ENCODE measurements at places on chromosomes 7 and 10.

- no peak for DNase-seq
Observed at GRCh38 chr10:88670497-88670896, 6.3 kb downstream of the LIPF start.

GRCh38 chr7:1254281-1255079 is 21.8 kb downstream of the UNCX start:
- DNase-seq: no peak

- DNase-seq: no peak
Observed at GRCh38 chr10:115278294-115278693, 185.1 kb downstream of the ATRNL1 start.

DNA sequence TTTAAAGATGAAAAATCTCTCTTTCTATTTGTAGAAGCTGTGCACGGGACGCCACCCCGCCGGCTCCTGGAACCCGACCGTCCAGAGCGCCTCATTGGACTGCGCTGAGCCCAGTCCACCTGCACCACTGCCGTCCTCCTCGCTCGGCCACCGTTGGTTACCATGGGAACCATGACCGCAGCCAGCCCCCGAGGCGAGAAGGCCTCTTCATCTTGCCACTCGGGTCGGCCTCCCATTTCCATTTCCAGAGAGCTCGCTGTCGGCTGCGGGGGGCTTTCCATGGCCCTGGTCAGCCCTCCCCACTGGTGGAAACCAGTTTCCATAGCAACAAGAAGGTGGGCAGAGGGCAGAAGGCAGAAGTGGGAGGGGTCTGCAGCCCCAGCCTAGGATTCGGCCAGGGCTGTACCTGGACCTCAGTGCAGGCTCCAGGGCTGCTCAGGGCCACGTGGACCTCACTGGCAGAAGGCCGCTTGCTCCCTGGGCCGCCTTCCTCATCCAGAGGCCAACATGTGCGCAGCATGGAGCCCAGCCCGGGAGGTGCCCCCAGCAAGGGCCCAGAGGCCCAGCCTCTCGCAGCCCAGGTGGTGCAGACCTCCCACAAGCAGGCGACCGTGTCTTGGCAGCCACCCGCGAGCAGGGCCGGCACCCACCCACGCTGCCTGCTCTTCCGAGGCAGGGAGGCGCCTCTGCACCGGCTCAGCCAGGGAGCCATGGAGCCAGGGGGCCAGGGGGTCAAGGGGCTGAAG is 283.5 kb upstream of the PPP2R2D start:
- DNase-seq: no peak

DNA sequence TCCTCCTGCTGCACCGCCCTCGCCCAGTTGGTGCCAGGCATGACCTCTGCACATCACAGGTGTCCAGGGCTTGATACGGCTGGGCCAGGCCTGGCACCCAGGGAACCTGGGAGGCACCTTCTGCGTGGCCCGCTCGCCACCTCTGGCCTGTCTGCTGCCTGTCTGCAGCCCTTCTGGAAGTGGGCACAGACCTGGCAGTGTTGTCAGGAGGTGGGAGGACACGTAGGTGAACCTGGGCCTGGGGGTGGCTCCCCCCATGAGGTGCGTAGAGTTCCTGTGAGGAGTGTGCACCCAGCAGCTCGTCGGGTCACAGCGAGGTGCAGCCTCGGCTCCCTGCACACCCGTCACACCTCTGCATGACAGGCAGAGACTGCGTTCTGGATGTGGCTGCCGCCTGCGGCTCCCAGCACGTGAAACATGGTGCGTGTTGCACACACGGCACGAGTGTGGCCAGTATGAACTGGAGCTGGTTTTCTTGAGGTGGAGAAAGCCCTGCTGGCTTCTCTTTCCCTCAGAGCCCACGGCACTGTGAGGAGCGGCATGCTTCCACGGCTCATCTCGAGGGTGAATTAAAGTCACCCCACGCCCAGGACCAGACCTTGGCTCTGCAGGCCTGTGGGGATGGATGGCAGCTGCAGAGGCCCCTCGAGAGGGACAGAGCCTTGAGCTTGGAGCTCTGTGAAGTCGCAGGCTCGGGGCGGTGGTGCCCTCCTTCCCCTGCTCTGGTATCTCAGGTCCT is 24.8 kb downstream of the INPP5A start:
- no peak for DNase-seq

- DNase-seq: no peak
Observed at GRCh38 chr7:17690030-17690429, 250.3 kb downstream of the SNX13 start.

GRCh38 chr10:45418849-45419675 is 45.0 kb downstream of the ALOX5 start:
- DNase-seq: peak; percentile 71

DNA sequence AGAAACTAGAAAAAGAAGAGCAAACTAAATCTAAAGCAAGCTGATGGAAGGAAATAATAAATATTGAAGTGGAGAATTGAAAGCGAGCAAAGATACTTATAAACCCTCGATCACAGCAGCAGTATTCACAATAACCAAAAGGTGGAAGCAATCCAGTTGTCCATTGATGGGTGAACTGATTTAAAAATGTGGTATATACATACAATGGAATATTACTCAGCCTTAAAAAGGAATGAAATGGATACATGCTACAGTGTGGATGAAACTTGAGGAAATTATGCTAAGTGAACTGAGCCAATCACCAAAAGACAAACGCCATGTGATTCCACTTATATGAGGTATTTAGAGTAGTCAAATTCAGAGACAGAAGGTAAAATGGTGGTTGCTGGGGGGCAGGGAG is 17.5 kb downstream of the ZCCHC24 start:
- DNase-seq: no peak

DNA sequence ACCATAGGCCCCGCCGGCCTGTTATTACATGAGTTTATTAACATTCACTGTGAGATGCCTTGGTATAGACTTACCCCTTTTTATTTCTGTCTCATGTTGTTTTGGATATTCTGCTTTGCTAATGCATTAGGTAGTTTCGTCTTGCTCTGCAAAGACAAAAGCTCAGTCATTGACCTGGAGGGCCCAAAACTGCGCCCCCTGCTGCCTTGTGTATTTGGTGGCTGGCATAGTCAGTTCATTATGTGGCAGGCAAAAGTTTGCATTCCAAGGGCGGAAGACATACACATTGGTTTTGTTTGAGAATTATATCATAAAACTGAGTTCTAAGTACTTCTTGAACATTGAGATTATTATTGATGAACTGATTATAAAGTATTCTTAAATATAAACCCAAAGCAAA is 372.5 kb downstream of the SDK1 start:
- no peak for DNase-seq

- no peak for DNase-seq
Observed at GRCh38 chr10:49299816-49300139, 808 bp downstream of the C10orf71 start.

- DNase-seq: no peak
Observed at GRCh38 chr7:68697796-68698280, 900.4 kb upstream of the AUTS2 start.

DNA sequence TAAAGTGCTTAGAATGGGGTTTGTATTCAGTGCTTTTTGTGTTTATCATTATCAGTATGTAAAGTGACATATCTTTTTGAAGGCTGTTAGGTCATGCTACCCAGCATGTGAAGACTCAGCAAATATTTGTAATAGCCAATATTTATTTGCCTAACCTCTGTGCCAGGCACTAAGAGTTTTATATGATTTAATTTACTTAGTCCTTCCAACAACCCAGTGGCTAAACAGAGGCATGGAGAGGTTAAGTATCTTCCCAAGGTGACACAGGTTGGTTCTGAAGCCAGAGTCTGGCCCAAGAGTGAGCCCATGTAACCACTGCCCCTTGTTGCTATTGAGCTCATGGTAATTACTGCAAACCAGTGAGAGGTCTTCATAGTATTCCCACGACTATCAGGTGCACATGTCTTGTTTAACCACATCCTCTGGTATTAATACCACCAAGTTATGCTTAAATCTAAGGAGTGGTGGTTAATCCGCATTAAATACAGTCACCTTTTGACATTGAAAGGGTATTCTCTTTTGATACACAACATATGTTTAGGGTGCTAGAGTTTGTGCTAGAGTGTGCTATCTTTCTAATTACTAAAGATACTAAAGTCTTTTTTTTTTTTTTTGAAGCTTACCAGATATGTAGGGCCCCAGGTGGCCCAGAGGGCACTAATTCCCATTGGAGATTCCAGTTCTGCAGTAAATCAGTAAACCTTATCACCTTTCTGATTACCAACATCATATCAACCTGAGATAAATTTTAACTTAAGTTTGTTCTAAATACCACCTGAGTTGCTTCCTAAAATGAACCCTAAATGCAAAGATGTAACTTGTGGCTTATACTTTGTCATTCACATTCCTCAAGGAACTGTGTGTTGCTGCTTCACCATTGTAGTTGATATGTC is 2.9 kb downstream of the ADD3 start:
- no peak for DNase-seq

DNA sequence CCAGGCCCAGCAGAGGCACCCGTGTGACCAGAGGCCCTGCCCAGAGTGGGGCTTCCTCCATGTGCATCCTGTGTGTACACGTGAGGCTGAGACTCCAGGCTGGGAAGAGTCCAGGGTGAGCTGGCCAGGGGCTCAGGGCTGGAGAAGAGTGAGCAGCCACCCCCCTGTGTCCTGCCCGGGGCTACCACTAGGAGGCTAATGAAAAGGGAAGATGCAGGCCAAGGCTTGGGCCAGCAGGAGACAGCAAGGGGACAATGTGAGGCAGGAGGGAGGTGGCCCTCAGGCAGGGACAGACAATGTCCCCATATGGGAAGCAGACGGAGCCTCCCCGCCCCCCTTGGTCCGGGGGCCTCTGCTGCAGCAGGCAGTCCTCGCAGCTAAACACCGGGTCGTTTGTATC is 102.0 kb downstream of the HIF1AN start:
- DNase-seq: no peak

- DNase-seq: no peak
Observed at GRCh38 chr7:129466796-129467195, 32.6 kb downstream of the STRIP2 start.

- DNase-seq: no peak
Observed at GRCh38 chr10:31000071-31000782, 31.4 kb downstream of the ZNF438 start.

DNA sequence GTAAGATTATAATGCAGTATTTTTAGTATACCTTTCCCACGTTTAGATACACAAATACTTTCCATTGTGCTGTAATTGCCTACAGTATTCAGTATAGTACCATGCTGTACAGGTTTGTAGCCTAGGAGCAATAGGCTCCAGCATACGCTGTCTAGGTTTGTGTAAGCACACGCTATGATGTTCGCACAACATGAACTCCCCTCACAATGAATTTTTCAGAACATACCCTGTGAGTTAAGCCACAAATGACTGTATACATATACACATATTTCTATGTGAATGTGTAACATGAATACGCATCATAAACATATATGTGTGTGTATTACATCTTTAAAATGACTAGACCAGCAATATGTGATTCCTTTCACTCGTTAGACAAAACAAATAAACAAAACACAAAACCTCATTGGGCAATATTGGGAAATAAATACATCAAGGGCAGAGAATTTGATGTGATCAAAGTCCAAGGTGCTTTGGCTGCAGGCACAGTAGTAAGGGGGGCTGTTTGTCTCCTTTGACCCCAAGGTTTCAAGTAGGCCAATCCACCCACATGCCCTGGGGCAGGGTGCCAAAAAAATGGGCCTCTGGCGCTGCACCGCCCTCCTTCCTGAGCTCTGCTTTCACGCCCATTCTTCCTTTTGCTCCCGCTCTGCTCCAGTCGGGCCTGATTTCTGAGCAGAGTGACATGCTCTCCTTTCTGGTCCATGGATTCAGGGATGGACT is 33.9 kb downstream of the CHN2 start:
- DNase-seq: no peak

DNA sequence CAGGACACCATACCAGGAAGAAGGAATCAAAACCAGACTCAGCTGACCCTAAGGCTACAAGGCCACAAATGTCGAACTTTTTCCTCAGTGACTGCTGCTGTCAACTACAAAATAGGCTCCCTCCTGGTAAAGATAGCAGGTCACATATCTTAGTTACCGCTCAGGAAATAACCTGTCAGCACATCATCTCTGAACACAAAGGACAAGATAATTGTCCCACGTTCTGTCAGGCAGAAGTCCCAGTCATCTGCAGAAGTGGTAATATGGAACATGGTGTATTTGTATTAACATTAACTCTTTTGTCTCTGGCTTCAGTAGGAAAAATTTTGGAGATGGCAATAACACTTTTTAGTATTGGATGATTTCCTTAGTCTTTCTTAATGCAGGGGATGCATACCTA is 630.2 kb upstream of the LRRTM3 start:
- DNase-seq: no peak

- no peak for DNase-seq
Observed at GRCh38 chr7:141550386-141551093, 670 bp upstream of the AGK start.

DNA sequence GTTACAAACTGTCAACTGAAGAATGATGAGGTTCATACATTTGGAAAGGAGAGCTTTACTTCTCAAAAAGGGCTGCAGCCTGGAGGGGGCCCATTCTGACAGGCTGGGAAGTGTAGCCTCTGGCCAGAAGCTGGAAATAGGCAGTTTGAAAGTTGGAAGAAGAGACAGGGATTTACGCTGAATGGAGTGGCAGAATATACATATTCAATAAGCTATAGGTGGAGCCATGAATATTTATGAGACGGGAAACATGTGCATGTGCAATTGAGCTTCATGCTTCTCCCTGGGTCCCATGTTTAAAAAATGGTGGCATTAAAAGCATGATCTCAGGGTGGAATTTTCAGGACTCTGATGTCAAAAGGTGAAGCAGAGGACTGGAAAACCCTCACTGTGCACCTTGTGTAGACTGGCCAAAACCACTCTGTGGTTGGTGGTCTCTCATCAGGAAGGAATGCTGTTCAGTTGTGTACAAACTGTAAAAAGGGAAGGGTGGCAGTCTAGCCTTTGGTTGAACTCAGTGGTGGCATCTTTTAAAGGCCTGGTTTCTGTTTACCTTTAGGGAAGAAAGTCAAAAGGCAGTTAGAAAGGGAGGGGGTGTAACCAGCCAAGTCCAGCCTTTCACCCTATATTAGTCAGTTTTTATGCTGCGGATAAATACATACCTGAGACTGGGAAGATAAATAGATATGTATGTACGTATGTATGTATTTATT is 7.2 kb upstream of the ACTR3B start:
- no peak for DNase-seq

DNA sequence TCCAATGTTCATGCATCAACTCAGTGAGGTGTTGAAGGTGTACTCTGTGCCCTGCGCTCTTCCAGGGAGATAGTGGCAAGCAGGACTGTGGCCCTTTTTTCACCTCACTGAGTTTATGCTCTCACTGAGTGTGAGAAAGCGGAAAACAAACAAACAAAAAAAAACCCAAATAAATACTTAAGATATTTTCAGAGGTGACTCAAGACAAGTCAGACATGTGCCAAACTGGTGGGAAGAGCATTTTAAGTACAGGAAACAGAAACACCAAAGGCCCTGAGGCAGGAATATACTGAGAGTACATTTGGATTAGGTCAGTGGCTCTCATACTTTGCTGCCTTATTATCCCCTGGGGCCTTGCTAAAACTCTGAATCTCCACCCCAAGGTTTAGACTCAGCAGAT is 111.9 kb upstream of the IGFBP3 start:
- DNase-seq: no peak

GRCh38 chr7:2641406-2642393 is 9.9 kb downstream of the TTYH3 start:
- no peak for DNase-seq

GRCh38 chr7:137165786-137166185 is 177.7 kb downstream of the PTN start:
- no peak for DNase-seq

- no peak for DNase-seq
Observed at GRCh38 chr10:97861097-97861750, 11.6 kb downstream of the GOLGA7B start.

- DNase-seq: no peak
Observed at GRCh38 chr7:55129541-55130394, 111.0 kb downstream of the EGFR start.

GRCh38 chr10:6195376-6195775 is 7.4 kb upstream of the PFKFB3 start:
- no peak for DNase-seq
